ENCODE measurements at places on chromosomes 2 and 18. TPM values are rescaled to one million over a fixed set of nuclear protein-coding genes. Genes with fewer than 3 reads are reported as not detected.

Gene SPATA3
- not detected for total RNA-seq

DNA sequence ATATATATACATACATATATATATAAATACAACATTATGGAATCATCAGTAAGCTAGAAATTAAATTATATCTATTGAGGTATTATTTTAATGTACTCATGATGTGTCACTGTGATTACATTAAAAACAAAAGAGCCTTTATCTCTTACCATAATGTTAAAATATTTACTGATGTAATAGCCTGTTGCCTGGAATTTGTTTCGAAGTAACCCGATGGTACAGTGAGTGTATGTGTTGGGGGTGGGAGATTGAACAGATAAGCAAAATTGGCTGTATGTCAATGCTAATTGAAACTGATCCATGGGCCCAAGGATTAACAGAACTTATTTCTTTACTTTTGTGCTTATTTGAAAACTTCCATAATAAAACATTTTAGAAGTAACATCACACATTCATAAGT, 1473.2 kb downstream of the LRP1B start:
- no peak for DNase-seq

DNA sequence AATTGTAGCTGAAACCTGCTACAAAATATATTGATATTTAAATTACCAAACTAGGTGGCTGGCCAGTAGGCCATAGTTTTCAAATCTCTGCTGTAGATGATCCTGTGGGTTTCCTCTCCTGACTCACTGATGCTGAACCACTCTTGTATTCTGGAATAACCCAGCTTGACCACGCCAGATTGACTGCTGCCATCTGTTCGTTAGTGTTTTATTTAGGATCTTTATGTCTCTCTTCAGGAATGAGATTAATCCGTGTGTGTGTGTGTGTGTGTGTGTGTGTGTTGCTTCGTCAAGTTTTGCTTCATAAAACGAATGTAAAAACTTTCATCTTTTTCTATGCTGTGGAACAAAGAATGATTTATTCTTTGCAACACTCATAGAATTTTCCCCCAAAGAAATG, 187.1 kb downstream of the DYSF start:
- no peak for DNase-seq

- no peak for DNase-seq
Measured at GRCh38 chr18:26956863-26957262, 91.4 kb upstream of the AQP4 start.

- no peak for DNase-seq
Measured at GRCh38 chr2:15450808-15451207, 110.3 kb downstream of the NBAS start.
